ENCODE measurements at places on chromosomes 5 and 9. TPM values are rescaled to one million over a fixed set of nuclear protein-coding genes. Genes with fewer than 3 reads are reported as not detected.

GRCh38 chr5:6712142-6712576 lies 1.1 kb upstream of the TENT4A start:
- H3K36me3 ChIP-seq = no peaks in the 10 kb centered on the region
- H3K27me3 ChIP-seq = peaks cover 2% of the 10 kb centered on the region
- peak; percentile 65 for DNase-seq

DNA sequence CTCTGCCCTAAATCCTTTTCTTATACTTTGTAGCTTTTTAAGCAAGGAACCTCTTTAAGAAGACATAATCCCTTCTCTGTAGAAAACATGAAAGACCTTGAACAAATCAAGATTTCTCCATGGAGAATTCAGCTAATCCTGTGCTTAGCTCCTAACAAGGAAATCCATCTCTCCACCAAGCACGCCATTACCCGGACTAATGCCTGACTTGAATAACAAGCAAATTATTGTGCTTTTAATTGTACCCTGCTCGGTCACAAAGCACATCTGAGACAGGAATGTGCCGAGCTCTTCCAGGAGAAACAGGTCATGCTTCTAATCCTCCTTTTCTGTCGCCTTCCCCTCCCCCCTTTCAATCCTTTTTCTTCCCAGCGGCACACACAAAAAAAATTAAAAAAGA lies 141.3 kb downstream of the PSAT1 start:
- H3K27me3 ChIP-seq = peaks cover 46% of the 10 kb centered on the region
- H3K36me3 ChIP-seq = no peaks in the 10 kb centered on the region
- no peak overlapping the region for H3K27ac ChIP-seq
- no peak for DNase-seq
- H3K4me3 ChIP-seq = peak overlapping the region; percentile 7
- peaks cover 28% of the 10 kb centered on the region for H3K4me1 ChIP-seq

ZBTB26 gene
- 16.2 TPM for total RNA-seq

- DNase-seq = no peak
- no peaks in the 10 kb centered on the region for H3K27me3 ChIP-seq
- peaks cover 46% of the 10 kb centered on the region for H3K4me1 ChIP-seq
- H3K27ac ChIP-seq = peak overlapping the region; percentile 88
- peaks cover 15% of the 10 kb centered on the region for H3K36me3 ChIP-seq
These were observed 32.4 kb downstream of the PCDHGC5 start for GRCh38 chr5:141521244-141521781.

SLC38A9 gene
- total RNA-seq = 40.6 TPM

All from mesothelial cell of epicardium (in vitro differentiated cells).